ENCODE measurements at places on chromosomes 12 and 14. TPM values are rescaled to one million over a fixed set of nuclear protein-coding genes. Genes with fewer than 3 reads are reported as not detected.

CCDC196 gene
- total RNA-seq, result not detected

NGB gene
- total RNA-seq, result not detected

OLR1 gene
- not detected for total RNA-seq

OTX2 gene
- not detected for total RNA-seq

AP5M1 gene
- total RNA-seq, result 18.0 TPM

KCNH3 gene
- total RNA-seq, result 0.09 TPM

GSG1 gene
- total RNA-seq, result not detected

GEMIN2 gene
- 11.7 TPM for total RNA-seq

SDR9C7 gene
- not detected for total RNA-seq

BMAL2 gene
- 29.3 TPM for total RNA-seq

TRHDE gene
- total RNA-seq, result not detected

SUPT16H gene
- 60.9 TPM for total RNA-seq

ASB2 gene
- not detected for total RNA-seq

HNRNPA1 gene
- total RNA-seq, result 502 TPM

KRT4 gene
- not detected for total RNA-seq

COQ10A gene
- total RNA-seq, result 8.6 TPM

PCED1B gene
- 0.22 TPM for total RNA-seq

ENTPD5 gene
- total RNA-seq, result 8.8 TPM

KLHL33 gene
- total RNA-seq, result 0.09 TPM

BIN2 gene
- total RNA-seq, result not detected

SLC10A1 gene
- total RNA-seq, result not detected

SLIRP gene
- total RNA-seq, result 141 TPM

GPR162 gene
- total RNA-seq, result 0.09 TPM

KRT2 gene
- total RNA-seq, result not detected

HOXC5 gene
- total RNA-seq, result not detected

TOMM20L gene
- not detected for total RNA-seq

MAP3K9 gene
- total RNA-seq, result 0.17 TPM

OR6C2 gene
- not detected for total RNA-seq

TCP11L2 gene
- 125 TPM for total RNA-seq

CFAP54 gene
- 8.4 TPM for total RNA-seq

BICDL1 gene
- under 0.01 TPM for total RNA-seq

ADCK1 gene
- total RNA-seq, result 3.7 TPM

ZNF891 gene
- total RNA-seq, result 0.54 TPM

GPX2 gene
- not detected for total RNA-seq

PLEKHH1 gene
- 0.11 TPM for total RNA-seq

SERPINA1 gene
- not detected for total RNA-seq

AGAP2 gene
- 0.22 TPM for total RNA-seq

LRRK2 gene
- total RNA-seq, result 0.52 TPM

PLEKHD1 gene
- under 0.01 TPM for total RNA-seq

AHNAK2 gene
- total RNA-seq, result 4.9 TPM

FSCB gene
- total RNA-seq, result not detected

CHFR gene
- total RNA-seq, result 26.5 TPM

GNG2 gene
- 6.5 TPM for total RNA-seq

SEL1L gene
- total RNA-seq, result 95.7 TPM

KRT5 gene
- not detected for total RNA-seq

DNAI7 gene
- 0.11 TPM for total RNA-seq

COPS7A gene
- 43.1 TPM for total RNA-seq

CCDC198 gene
- total RNA-seq, result not detected

DPF3 gene
- total RNA-seq, result 0.54 TPM

OASL gene
- total RNA-seq, result 0.11 TPM

PRB2 gene
- not detected for total RNA-seq

DNM1L gene
- total RNA-seq, result 79.2 TPM
